Thymus (tissue), 14 donors: ENCODE measurements at places on chromosomes 16 and 17.

GRCh38 chr16:81831722-81832126, 52.6 kb downstream of the PLCG2 start:
- no peaks in the 10 kb centered on the region for H3K36me3 ChIP-seq
- H3K27ac ChIP-seq, result peak overlapping the region; percentile 14
- peaks cover 35% of the 10 kb centered on the region for H3K4me1 ChIP-seq
- DNase-seq, result no peak
- H3K4me3 ChIP-seq, result no peak overlapping the region

GRCh38 chr16:72474501-72475123, 302.7 kb upstream of the PMFBP1 start:
- no peak overlapping the region for H3K27ac ChIP-seq
- no peaks in the 10 kb centered on the region for H3K4me1 ChIP-seq
- no peak overlapping the region for H3K4me3 ChIP-seq

DNA sequence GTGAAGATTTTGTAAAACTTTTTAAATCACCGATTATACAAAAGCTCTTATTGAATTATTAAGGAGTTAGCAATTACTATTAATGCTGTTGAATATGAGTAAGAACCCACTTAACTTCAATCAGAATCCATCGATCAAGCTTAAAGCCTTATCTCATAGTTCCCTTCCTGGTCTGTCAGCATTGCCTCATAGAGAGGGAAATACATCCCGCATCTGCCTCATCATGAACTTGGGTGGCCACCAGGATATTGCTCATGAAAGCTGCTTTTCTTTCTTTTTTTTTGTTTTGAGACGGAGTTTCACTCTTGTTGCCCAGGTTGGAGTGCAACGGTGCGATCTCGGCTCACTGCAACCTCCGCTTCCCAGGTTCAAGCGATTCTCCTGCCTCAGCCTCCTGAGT, 66.7 kb downstream of the PIGL start:
- no peak for DNase-seq
- H3K27me3 ChIP-seq, result no peaks in the 10 kb centered on the region
- H3K36me3 ChIP-seq, result no peaks in the 10 kb centered on the region

DNA sequence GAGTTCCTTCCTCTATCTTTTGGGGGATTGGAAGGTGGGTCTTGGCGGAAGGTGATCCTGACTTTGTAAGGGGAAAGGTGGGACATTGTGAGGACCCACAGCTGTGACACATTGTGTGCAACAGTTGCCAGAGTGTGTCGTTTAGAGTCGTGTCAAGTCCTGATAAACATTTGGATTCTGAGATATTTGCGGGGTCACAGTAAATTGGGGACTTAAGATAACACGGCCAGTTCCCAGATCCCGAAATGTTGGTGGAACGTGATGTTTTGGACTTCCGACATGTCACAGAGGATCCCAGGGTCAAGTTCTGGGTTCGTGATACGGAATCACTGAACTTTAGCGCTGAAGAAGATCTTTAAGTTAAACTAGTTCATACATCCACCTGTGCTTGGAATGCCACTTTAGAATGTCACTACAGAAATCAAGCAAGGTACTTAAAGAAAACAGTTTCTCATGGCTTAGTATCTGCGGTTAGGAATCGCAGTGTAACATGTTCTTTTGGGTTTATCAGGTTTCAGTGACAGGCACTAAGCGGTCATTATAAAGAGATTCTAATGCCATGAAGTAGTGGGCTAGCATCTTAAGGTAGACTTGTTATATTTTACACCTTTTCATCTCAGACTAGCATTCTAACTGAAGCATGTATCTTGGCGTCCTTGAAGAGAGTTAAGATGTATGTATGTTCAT, 815 bp downstream of the ATAD5 start:
- DNase-seq, result no peak
- no peaks in the 10 kb centered on the region for H3K36me3 ChIP-seq
- no peaks in the 10 kb centered on the region for H3K27me3 ChIP-seq
- H3K27ac ChIP-seq, result no peak overlapping the region
- H3K4me1 ChIP-seq, result peaks cover 12% of the 10 kb centered on the region
- peak overlapping the region; percentile 76 for H3K4me3 ChIP-seq

GRCh38 chr17:47695429-47696376, 1.7 kb downstream of the TBKBP1 start:
- H3K4me1 ChIP-seq, result peaks cover 36% of the 10 kb centered on the region
- H3K27ac ChIP-seq, result peak overlapping the region; percentile 42
- peak overlapping the region; percentile 45 for H3K4me3 ChIP-seq
- H3K27me3 ChIP-seq, result peaks cover 51% of the 10 kb centered on the region
- peaks cover 4% of the 10 kb centered on the region for H3K36me3 ChIP-seq

GRCh38 chr16:31031276-31031675, 2.1 kb upstream of the STX4 start:
- peaks cover 5% of the 10 kb centered on the region for H3K36me3 ChIP-seq
- no peak overlapping the region for H3K27ac ChIP-seq
- H3K27me3 ChIP-seq, result no peaks in the 10 kb centered on the region
- no peak overlapping the region for H3K4me3 ChIP-seq
- peaks cover 14% of the 10 kb centered on the region for H3K4me1 ChIP-seq
- no peak for DNase-seq

- peaks cover 23% of the 10 kb centered on the region for H3K4me1 ChIP-seq
- peak overlapping the region; percentile 47 for H3K27ac ChIP-seq
- DNase-seq, result no peak
- no peaks in the 10 kb centered on the region for H3K36me3 ChIP-seq
These were observed 8.1 kb downstream of the CYGB start for GRCh38 chr17:76529224-76530094.

DNA sequence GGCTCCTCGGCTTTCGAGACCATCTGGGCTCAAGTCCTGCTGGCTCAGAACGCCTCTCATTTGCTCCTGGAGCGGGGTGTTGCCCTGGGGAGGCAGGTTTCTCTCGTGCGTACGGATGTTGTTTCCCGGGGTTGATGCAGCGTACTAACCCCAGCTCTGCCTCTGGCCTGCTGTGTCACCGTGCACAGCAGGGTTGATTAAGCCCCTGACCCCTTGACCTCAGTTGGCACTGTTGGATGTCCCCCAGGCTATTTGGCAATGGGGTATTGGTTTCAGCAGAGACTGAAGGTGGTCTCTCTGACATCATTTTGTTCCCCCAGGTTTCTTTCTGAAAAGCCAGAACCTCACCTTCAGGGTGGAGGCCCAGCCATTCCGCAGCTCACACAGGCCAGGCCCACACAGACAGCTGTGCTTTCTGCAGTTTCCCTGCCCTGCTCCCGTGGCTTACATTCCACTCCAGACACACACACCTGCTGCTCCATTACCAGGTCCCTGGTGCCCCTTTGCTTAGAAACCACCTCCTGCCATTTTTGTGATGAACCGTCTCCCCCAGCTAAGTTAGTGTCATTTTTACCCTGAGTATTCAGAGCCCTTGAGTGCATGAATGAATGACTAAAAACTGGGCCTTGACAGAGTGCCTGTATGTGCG, 233.5 kb downstream of the CCDC182 start:
- H3K27me3 ChIP-seq, result no peaks in the 10 kb centered on the region
- peaks cover 59% of the 10 kb centered on the region for H3K4me1 ChIP-seq
- DNase-seq, result no peak
- H3K4me3 ChIP-seq, result no peak overlapping the region
